ENCODE measurements at places on chromosomes 6 and 20.

DNA sequence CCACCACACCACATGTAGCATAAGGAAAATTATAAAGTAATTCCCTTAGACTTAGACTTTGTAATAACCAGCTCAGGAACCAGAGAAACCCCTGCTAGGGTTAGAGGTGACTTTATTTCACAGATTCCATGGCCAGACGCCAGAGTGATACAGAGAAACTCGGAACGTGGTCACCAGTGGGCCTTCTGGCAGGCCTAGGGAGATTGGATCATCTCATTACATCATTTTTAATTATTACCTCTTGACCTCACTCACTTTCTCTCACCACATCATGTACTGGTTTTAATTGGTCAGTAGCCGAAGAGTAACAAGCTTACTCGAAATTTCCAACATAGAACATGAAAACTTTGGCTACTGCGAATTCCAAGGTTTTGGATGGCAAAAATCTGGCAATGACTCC lies 72.9 kb downstream of the BMP6 start:
- DNase-seq: no peak

DNA sequence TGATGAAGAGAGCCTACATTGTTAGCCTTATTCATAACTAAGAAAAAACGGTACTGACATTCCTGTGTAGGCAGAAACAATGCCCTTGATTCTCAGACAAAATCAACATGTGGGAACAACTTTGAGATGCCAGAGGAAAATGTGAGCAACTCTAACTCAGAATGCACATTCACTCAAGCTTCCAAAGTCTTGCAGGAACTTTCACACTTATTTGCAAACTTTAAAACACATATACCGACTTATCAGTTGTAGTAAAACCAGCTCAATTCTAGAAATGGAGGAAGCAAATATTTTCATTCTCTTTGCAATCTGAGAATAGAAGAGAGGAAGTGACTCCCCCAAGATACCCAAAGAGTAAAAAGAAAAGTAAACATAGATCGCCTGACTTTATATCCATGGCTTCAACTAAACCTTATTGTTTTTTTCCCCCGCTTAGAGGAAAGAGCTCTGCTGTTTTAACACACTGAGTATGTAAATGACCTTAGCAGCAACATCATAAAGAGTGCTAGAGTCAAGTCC lies 117.6 kb downstream of the EPB41L2 start:
- no peak for DNase-seq

DNA sequence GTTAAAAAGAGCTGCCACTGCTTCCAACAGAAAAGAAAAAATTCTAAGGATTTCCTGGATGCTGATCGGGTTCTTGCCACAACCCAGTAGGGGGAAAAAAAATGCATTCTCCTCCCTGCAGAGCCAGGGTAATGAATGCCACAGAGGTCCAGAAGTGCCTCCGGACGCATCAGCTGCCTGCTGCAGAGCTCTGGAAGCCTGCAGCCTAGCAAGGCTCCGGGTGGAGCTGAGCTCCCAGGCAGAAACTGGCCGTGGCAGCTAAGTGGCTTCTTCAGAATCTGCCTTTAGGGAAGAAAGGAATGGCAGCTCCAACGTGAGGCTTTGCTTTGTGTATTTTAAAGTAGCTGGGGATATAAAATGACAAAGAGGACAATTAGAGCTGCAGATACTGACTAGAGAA lies 155.0 kb downstream of the CFAP61 start:
- DNase-seq: no peak

- DNase-seq: peak; percentile 29
Observed at GRCh38 chr20:47677635-47678453, 107.4 kb downstream of the SULF2 start.

GRCh38 chr6:162226803-162227202 lies 500.8 kb downstream of the PRKN start:
- DNase-seq: no peak

GRCh38 chr6:8065519-8065911 lies 1.3 kb upstream of the BLOC1S5 start:
- peak; percentile 9 for DNase-seq

DNA sequence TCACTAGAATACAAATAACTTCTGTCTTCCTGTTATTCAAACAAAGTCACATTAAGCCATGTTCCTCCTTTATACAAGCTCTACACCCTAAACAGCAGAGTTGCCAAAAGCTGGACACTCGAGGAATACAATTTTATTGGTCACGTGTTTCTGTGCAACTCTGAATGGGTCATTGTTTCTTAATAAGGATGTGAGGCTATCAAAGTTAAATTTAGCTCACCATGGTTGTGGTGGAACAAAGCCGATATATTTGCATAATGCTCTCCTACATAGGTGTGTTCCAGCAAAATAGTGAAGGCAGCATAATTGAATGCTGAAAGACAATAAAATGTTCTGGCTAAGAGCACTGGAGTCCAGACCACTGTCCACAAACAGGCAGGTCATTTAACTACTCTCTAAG lies 36.9 kb upstream of the CD2AP start:
- no peak for DNase-seq

- no peak for DNase-seq
Observed at GRCh38 chr6:117617210-117618035, 15.1 kb upstream of the GOPC start.

All from stimulated activated CD4-positive, alpha-beta T cell treated with anti-CD3 and anti-CD28 coated beads, Interleukin-1b, Interleukin-23, amount 100 ng/mL, for 24 hours (primary cell).